ACHN (cell line): ENCODE measurements at places on chromosomes 3 and 15.

GRCh38 chr15:61112231-61112630 is 116.9 kb downstream of the RORA start:
- no peak for DNase-seq

- DNase-seq: peak; percentile 26
These were observed 16.5 kb upstream of the LAMP3 start for GRCh38 chr3:183178833-183179549.

DNA sequence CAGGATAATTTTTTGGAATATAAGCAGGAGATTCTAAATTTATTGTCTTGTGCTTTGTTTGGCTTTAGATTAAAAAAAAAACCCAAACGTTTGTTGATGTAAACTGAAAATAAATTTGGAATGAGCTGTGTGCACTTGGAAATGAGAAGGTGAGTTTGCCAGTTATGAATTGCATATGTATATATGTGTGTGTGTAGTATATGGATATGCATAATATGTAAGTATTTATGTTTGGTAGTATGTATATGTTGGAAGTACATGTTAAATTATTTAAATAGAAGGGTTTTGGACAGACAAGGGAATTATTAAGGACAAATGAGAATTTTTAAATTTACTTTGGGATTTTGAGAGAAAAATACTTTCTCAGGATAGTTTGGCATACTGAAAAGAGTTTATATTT is 265.8 kb upstream of the CNTN3 start:
- DNase-seq: no peak

DNA sequence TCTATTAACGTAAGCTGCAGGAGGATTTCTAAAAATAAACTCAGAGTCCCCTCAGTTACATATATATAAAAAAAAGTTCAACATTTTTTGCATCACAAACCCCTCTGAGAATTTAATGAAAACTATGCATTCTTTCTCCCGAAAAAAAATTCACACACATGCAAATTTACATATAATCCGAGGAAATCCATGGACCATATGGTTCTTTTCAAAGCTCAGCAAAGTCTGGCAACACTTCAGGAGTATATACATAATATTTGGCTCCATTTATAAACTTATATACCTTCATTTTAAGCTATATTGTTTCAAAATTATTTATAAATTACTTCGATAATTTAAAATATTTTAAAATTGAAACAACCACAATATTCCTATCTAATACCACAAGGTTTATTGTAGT is 140.7 kb upstream of the PLXND1 start:
- no peak for DNase-seq

- peak; percentile 56 for DNase-seq
These were observed 644.2 kb downstream of the GRM7 start for GRCh38 chr3:7504886-7505775.

DNA sequence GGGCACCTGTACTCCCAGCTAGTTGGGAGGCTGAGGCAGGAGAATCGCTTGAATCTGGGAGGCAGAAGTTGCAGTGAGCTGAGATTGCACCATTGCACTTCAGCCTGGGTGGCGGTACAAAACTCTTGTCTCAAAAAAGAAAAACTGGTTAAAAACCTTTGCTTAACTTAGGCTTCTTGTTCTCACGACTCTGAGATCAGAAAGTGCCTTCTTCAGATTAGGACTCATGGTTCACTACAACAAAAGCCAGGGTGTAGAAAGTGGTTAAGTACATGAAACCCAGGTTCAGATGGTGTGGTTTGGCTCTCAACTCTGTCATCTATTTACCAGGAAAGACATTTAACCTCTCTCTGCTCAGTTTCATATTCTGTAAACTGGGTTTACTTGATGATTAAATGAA is 168.4 kb downstream of the TUSC7 start:
- no peak for DNase-seq

- no peak for DNase-seq
These were observed 42.2 kb upstream of the PRR23E start for GRCh38 chr3:127150513-127151250.

DNA sequence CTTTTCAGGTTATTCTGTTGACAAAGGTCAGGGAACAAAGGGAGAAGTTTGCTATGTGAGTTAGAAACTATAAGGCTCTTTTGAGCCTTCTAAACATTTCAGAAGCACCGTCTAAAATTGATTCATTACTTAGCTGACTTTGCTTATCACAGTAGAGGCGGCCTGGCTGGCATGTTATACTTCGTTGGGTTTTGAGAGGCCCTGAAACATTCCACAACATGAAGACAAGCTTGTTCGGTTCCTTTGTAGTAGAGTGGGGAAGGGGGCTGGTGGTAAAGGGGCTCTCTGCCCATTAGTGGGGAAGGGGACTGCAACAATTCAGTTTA is 23.6 kb downstream of the ZBTB38 start:
- no peak for DNase-seq

- DNase-seq: no peak
These were observed 54.8 kb downstream of the ZNF609 start for GRCh38 chr15:64515196-64515595.

- peak; percentile 72 for DNase-seq
These were observed 100.2 kb downstream of the CGNL1 start for GRCh38 chr15:57476533-57476975.
